Activated CD4-positive, alpha-beta T cell treated with anti-CD3 and anti-CD28 coated beads, Interleukin-2, amount 10 ng/mL, durations not matched to agents 24 days and 14 days (primary cell): ENCODE measurements at places on chromosomes 12 and 14. TPM values are rescaled to one million over a fixed set of nuclear protein-coding genes. Genes with fewer than 3 reads are reported as not detected.

GRCh38 chr12:104790296-104791125 is 167.6 kb downstream of the SLC41A2 start:
- peak overlapping the region; percentile 28 for H3K4me3 ChIP-seq
- peak; percentile 81 for DNase-seq
- no peaks in the 10 kb centered on the region for H3K36me3 ChIP-seq
- H3K4me1 ChIP-seq = peaks cover 5% of the 10 kb centered on the region
- no peak overlapping the region for H3K27ac ChIP-seq

KCNH3 gene
- 1.5 and 2.1 TPM in 2 replicates for total RNA-seq

NTN4 gene
- total RNA-seq = not detected in 2 replicates

ITGB7 gene
- total RNA-seq = 226 and 239 TPM in 2 replicates

DNA sequence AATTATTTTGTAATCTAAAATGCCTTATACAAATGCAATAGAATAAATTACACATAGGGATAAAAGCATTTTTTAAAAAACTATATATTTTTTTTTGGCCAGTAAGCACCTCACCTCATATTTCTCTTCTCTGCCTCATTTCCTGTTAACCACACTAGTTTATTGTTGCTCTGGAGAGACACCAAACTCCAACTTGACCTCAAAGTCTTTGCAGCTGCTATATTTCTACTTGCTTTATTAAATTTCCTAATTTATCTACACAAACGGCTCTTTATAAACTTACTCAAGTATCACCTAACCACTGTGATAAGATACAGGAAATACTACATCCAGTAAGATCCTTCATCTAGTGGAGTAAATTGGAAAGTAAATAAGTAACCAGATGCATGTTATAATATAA is 622.3 kb downstream of the C12orf50 start:
- H3K27ac ChIP-seq = no peak overlapping the region
- no peak for DNase-seq
- H3K27me3 ChIP-seq = no peaks in the 10 kb centered on the region
- no peaks in the 10 kb centered on the region for H3K36me3 ChIP-seq
- no peak overlapping the region for H3K4me3 ChIP-seq
- no peaks in the 10 kb centered on the region for H3K4me1 ChIP-seq

INSM2 gene
- total RNA-seq = not detected in 2 replicates

- peaks cover 2% of the 10 kb centered on the region for H3K36me3 ChIP-seq
- no peaks in the 10 kb centered on the region for H3K4me1 ChIP-seq
- H3K4me3 ChIP-seq = no peak overlapping the region
- H3K27ac ChIP-seq = no peak overlapping the region
- H3K27me3 ChIP-seq = peaks cover 39% of the 10 kb centered on the region
- DNase-seq = no peak
Observed at GRCh38 chr14:38205119-38205813, 2.4 kb upstream of the SSTR1 start.

MIPOL1 gene
- not detected in 2 replicates for total RNA-seq
